Left renal pelvis (tissue), 4 donors: ENCODE measurements at places on chromosomes 2 and 18.

GRCh38 chr2:175929850-175930249 lies 72.2 kb downstream of the LNPK start:
- DNase-seq, result no peak

DNA sequence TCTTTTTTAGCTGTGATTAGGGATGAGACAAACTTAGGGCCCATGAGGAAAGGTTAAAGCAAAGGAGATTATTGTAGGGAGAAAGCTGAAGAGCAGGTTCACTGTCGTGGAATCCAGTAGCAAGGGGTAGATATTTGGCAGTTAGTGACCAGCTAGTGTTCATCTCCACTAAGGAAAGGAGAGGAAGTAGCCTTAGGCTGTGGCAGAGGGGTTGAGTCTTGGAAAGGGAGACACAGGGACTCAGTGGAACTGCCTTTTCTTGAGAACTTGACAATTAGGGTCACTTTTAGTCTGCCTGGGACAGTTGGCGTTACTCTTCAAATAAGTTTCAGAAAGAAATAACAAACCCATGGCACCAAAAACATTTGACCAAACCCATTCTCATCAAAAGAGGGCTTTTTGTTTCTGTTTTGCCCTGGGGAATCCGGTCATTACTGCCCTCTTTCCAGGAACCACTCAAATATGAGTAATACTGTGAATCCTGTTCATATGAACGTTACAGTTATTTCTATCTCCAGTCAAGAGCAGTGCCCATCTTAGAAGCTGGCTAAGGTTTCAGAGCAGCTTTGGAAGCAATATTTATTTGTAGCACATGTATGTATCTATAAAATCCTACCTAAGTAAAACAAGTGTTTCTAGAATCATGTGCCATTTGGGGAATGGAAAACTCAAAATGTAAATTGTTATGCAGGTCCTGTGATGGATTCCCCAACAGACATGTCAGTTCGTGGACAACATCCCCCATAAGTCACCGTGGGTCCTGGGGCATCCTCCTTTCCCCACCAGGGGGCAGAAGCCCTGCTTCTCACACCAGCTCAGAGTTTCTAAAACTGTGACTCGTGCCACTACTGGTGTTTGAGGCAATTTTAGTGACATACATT lies 77.3 kb upstream of the PHLPP1 start:
- DNase-seq, result no peak

GRCh38 chr2:8701681-8702379 lies 20.0 kb downstream of the ID2 start:
- no peak for DNase-seq

DNA sequence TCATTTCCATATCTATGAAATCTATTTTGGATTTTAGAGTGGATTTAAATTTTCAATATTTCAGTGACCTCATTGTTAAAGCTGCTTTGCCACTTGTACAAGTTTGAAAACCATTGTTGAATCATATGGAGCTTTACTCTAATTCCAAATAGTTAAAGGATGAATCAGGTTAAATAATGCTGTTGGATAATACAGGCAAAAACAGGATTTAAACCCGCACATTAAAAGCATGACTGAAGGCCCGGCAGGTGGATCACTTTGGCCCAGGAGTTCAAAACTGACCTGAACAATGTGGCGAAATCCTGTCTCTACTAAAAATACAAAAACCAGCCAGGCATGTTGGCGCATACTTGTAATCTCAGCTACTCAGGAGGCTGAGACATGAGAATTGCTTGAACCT lies 68.3 kb downstream of the RIF1 start:
- DNase-seq, result no peak

- no peak for DNase-seq
Observed at GRCh38 chr2:138103156-138103555, 138.9 kb downstream of the HNMT start.

DNA sequence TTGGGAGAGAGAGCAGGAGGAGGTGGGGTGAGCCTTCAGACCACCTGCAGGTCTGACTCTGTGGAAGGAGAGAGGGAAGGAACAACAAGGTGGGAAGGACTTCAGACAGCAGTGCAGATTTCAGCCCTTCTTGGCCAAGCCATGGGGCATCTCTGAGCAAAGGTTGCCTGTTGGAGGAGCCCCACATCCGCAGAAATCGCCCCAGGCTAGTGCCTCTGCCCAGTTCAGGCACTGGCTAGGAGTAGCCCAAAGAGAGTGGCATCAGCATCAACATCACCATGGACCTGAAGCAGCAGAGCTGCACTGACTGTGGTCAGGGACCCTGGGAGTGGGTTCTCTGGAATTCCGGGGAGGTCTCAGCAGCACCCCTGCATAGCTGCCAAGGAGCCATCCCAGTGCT lies 10.2 kb downstream of the GPR55 start:
- DNase-seq, result no peak

GRCh38 chr2:105447476-105447875 lies 48.6 kb upstream of the FHL2 start:
- no peak for DNase-seq

- DNase-seq, result no peak
Observed at GRCh38 chr2:177078855-177079254, 133.7 kb upstream of the HNRNPA3 start.

DNA sequence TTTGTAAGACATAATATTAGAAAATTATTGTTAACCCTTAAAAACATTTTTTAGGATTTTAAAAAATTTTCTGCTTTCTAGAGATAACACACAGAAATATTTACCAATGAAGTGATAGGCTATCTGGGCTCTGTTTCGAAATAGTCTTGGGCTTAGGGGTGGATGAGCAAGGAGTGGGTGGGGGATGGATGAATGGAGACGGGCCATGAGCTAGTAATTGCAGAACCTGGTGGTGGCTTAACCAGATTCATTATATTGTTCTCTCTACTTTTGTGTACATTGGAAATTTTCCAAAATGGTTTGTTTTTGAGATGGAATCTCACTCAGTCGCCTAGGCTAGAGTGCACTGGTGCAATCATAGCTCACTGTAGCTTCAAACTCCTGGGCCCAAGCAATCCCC lies 89.6 kb downstream of the TCF7L1 start:
- no peak for DNase-seq

- no peak for DNase-seq
Observed at GRCh38 chr18:65498605-65499004, 252.2 kb upstream of the CDH7 start.

- DNase-seq, result peak; percentile 1
Observed at GRCh38 chr2:102736110-102736409, 25.8 kb upstream of the TMEM182 start.

- DNase-seq, result no peak
Observed at GRCh38 chr18:76687304-76687962, 134.9 kb upstream of the ZNF236 start.

DNA sequence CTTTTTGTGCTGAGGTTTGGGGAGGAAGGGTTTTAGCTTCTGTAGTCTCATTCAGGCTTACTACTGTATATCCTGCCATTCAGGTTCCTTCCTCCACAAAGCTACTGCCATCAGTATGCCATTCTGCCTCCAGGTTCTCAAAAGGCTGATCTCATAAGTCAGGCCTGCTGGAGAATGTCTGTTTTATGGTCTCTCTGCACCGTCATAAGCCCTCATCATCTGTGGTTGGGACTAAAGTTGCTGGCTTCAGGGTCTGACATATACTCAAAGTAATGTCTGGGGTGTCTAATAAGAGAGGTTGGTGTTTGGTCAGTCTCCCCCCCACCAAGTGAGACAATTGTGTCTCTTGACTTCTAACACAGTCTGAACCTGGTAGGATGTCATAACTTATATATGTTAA lies 36.2 kb upstream of the CCBE1 start:
- no peak for DNase-seq

- no peak for DNase-seq
Observed at GRCh38 chr2:72080286-72081145, 67.1 kb downstream of the CYP26B1 start.

DNA sequence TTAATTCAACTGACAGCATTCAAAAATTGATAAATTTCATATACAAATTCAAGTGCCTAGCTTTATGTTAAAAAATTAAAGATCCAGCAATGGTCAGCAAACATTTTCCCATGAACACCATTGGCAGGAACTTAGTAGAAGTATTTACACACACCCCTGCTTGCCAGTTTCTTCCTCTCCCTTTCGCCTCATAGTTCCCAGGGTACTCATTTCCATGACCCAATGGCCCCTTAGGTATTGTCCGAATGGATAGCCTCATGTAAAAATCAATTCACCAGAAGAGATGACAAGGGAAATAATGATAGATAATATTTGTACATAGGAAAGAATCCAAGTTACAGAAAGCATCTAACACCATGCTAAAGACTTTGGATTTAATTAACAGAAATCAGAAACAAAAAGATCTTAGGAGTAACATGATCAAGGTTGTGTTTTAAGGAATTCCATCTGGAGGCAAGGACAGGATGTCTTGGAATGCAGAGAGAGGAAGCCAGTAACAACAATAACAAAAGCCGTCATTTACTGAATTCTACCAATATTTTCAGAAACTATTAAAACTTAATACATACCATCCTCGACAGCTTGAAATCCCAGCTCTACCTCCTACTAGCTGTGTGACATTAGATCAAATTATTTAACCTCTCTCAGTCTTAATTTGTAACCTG lies 423.0 kb downstream of the IRS1 start:
- DNase-seq, result no peak

DNA sequence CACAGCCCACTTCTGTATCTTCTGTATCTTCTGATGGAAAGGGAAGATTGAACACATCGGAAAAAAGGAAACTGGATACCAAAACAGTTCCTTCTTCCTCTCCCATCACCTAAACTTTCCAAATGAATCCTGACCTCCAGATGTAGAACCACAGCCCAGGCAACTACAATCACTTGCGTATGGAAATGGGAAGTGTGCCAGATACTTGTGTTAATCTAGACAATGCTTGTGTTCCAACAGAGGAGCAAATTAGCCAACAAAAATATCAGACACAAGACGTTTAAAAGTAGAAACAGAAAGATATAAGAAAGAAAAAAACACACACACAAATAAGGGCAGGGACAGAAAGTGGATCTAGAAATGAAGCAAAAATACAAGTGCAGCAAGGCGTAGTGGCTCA lies 31.4 kb upstream of the DUSP2 start:
- DNase-seq, result no peak

DNA sequence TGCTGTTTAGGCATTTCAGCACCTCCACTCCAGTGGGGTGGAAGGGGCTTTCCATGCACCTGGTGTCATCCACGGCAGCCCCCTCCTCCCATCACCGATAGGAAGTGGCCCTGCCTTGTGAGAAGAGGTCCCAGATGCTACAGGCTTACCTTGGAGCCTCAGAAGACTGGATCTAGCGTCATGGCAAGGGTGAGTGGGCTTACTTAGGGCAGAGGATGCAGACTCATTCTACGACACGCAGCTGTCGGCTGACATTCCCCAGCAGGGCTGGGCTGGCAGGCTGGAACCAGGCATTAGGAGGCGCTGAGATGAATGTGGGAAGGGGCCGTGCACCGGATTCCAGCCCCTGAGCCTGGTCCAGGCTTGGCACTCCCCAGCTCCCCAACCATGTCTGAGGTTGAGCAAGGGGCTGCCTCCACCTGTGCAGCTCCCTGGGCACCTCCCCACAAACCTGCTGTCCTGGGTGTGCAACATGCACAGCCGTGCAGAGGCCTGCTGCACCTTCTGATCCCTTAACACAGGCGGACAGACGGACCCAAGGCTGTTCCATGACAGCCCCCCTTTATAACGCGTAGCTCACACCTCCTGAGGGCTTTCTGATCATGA lies 1.7 kb upstream of the PRLH start:
- no peak for DNase-seq

GRCh38 chr2:11738589-11739436 lies 7.6 kb upstream of the LPIN1 start:
- DNase-seq, result no peak

GRCh38 chr18:26714739-26715138 lies 150.8 kb downstream of the AQP4 start:
- DNase-seq, result no peak

DNA sequence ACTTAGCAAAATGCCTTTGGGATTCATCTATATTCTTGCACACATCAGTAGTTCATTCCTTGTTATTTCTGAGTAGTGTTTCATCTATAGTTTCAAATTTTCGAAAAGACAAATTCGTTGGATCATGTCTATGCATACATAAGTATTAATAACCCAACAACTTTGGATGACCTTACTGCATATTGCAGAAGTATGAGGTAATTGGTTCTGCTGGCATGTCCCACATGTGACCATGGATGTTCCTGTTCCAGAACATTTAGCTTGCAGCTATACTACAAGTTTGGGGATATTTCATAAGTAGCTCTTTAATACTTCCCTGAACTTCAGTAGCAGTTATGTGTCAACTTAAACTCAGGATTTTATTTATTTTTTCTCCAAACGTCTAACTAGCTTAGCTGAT lies 44.9 kb downstream of the APLF start:
- DNase-seq, result no peak

DNA sequence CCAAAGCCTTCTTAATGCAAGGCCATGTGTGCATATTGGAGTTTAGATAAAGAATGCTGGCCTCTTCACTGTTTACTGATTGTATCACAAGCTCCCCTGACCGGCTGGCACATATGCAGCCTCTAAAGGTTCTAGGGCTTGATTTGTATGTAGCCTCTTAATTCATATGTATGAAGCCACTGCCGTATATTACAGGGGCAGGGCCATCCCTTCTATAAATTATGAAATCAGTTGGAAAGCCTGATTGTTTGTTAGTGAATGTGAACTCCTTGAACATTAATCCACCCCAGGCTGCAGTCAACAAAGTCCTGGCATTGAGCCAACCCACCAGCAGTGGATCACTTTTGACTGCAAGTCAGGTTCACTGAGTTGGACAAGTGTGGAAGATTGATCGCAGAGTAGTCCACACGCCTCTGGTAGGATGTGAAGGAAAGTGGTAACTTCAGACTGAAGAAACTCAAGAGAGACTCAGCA lies 61.6 kb upstream of the PARD3B start:
- DNase-seq, result peak; percentile 49

- no peak for DNase-seq
Observed at GRCh38 chr2:85327160-85327821, 498 bp downstream of the TGOLN2 start.

DNA sequence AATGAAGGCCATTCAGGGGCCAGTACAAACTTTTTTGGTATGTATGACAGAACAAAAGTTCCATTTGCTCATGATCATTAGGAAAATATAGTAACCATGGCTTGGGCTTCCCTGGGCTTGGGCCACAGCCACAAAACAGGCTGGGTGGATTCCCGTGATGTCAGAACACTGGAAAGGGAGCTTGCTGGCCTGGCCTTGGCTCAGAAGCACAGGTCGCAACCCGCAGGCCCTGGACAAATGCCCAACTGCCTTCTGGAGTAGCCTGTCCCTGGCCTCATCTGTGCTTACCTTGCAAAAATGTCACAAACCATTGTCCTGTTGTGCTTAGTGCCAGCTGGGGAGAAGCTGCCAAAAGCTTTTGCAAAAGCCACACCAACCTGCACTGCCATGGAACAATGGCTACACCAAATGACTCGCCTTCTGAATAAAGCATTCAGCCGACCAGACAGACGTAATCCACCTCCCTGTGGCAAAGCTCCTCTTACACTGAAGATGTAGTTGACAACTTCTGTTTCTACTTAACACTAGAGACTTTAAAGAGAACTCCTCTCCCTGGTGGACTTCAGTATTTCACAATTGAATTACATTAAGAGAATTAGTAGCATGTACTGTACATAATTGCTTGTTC lies 125.5 kb downstream of the ANKRD44 start:
- DNase-seq, result no peak

- no peak for DNase-seq
Observed at GRCh38 chr2:75641587-75641986, 5.0 kb upstream of the MRPL19 start.

GRCh38 chr18:80239830-80240229 lies 7.5 kb downstream of the PARD6G start:
- DNase-seq, result no peak
